ENCODE measurements at places on chromosomes 3 and 15. TPM values are rescaled to one million over a fixed set of nuclear protein-coding genes. Genes with fewer than 3 reads are reported as not detected.

DNA sequence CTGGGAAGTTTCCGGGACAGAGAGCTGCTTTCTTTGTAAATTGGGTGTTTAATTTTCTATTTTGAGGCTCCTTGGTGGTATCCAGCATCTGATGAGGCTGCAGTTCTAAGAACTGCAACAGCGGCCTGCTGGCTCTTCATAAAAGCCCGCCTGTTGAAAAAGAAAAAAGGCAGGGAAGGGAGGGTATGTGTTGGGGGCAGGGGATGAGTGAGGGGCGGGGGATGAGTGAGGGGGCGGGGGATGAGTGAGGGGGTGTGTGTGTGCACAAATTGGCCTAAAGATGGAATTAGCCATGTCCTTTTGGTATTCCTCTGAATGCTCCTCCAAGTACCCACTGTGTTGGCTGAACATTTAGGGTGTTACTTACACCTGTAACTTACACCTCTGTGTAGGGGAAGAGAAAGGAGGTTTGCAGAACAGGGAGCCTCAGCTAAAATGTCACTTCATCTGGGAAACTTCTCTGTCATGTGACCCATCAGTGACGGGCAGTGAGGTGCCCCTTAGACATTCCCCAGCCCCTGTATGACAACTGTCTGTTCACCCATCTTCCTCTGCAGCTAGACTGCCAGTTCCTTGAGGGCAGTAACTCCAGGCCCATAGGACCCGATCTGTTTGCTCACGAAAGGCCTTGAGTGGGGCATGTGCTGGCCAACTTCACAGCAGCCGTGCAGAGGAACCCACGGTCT, 57.6 kb downstream of the LRIG1 start:
- DNase-seq, result no peak

DNA sequence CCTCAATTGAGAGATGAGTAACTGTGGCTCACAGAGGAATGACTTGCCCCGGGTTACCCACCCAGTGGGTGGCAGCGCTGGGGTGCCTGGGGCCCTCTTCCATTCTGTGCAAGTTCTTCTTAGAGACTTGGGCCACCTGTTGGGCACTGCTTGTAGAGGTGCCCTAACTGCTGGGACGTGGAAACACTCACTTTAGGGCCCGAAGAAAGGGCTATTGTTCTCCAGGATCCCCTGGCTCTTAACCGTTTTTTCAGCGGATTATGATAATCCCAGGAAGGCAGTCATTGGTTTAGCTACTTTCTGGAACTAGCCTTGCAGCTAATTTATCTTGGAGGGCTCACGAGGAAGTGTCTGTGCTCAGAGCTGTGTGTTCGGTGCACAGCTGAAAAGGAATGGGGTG, 66.0 kb upstream of the GCNT3 start:
- no peak for DNase-seq

DNA sequence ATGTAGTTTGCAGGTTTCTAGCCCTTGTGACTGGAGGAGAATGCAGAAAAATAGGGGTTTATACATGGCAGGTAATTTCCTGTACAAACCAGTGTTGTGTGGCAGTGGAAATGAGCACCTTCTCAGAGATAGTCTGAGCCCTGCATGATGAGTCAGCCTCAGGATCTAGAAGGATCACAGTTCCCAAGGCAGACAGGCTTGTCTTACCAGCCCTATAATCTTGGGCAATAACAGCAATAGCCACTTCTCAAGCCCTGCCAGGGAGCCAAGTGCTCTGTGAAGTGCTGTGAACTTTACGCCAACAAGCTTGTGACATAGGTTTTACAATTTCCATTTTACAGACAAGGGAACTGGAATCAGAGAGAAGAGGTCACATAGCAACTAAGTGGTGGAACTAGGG, 89.4 kb downstream of the CD47 start:
- no peak for DNase-seq

DNA sequence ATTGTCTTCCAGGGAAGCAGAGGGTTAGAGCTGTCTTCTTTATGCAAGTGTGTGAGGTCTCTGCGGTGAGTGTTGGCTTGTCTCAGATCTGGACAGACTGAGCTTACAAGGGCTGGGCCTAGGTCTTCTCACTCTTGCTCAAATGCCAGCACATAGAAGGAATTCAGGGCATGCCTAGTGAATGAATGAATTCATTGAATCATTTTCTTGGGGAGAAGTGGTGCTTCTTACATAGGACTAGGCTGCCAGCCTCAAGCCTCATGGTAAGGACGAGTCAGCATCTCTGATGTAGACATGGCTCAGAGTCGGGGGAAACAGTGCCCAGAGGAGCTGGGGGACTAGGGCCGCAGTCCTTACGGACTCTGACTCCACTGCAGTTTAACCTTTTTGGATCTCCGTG, 17.2 kb downstream of the MKRN2 start:
- no peak for DNase-seq

The MUC13 gene
- total RNA-seq, result 0.24 TPM

The CGNL1 gene
- 29.2 TPM for total RNA-seq

The NRG4 gene
- 10.8 TPM for total RNA-seq

The SNX22 gene
- 2.0 TPM for total RNA-seq

DNA sequence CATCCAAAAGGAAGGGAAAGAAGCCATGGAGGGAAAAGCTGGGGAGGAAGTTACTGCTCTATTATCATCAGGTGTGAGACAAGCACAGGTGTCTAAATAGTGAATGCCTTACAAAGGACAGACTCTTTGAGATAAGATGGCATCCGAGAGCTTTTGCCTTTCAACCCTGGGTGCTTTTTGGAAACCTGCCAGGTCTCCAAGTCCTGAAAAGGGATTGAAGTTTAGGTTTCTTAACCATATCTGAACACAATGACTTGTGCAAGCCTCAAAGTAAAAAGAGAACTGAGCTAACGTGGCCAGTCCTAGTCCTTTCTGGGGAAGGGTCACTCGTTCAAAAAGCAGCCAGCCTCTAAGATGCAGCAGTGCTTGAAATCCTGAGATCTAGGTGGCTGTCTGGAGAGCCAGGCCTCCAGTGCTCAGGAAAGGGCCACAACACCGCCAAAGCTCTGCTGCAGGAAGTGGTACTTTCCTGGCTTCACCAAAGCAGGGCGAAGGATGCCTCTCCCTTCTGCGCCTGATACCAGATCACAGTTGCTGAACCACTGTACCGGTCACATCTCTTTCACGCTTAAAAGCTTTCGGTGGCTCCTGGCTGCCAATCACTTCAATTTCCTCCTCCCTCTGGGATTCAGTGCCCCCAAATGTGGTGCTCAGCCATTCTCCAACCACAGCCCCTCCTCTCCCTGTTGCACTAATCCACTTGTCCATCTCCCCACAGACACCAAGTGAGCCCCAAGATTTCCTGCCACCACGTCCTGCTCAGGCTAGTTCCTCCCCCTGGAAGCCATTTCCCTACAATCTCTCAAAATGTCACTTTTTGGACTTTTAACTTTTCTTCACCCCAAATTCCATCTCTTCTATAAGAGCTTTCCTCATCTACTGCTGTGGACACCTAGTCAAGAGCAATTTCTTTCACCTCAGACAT, 104.1 kb upstream of the LPP start:
- DNase-seq, result no peak

- DNase-seq, result no peak
These were observed 31.9 kb upstream of the MCF2L2 start for GRCh38 chr3:183460081-183461055.

DNA sequence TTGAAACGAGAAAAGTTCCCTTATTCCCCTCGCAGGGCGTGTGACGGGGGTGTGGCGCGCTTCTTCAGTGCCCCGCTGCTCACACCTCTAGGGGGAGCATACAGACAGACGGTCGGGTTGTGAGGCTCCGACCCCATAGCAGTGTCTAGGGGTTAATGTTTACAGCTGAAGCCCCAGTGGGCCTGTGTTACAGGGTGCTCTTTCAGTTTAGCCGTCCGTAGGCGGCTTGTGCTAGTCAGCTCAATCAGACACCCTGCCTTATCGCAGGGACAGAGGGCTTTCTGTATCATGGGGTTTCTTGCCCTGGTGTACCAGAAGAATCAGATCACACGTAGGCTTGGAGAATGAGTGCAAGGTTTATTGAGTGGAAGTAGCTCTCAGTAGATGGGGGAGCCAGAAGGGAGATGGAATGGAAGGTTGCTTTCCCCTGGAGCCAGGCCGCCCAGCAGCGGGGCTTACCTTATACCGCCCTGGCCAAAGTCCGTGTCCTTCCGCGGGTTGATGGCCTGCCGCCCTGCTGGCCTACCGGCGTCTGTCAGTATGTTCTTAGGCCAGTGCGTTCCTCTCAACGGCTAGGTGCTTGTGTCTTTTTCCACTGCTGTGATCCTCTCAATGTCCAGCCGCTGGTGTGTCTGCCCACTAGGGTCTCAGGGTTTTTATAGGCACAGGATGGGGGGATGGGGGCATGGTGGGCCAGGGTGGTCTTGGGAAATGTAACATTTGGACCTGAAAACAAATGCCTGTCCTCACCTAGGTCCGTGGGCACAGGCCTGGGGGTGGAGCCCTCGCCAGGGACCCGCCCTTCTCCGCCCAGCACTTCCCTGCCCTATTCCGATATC, 32.2 kb upstream of the ACP3 start:
- DNase-seq, result peak; percentile 56

The P2RY12 gene
- total RNA-seq, result not detected

The IL17RB gene
- total RNA-seq, result 9.5 TPM

DNA sequence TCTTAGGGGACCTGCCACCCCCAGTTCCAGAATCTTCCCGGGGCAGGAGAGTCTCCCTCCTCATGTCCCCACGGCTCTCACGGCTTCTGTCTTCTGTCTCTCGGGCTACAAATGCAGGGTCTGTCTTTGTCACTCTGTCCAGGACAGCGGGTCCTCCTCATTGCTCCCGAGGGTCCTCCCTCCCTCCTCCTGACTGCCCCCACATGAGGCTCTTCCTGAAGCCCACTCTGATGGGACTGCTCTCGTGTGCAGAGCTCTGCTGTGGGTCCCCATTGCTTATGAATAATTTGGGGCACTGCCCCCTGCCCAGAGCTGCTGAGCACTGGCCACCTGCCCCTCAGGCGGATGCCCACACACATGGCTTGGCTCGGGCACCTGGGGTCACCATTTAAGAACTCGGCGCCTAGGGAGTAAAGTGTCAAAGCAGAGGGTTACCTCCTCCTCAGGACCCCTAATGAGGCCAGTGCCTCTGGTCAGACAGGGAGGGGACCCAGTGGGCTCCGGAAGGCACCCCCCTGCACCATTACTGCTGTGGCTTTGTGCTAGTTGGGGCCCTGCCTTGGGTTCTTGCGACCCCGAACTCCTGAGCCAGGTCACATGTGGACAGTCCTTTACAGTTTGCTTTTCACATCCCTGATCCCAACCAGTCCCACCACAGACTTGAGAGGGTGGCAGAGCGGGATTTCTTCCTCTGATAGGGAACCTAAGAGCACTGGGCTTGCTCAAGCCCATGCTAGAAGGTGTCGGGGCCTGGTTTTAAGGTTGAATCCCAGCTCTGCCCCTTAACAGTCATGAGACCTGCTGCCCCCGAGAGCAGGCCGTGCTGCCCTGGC, 22.1 kb downstream of the HDAC11 start:
- no peak for DNase-seq

GRCh38 chr3:149395107-149396089, 17.9 kb upstream of the TM4SF1 start:
- no peak for DNase-seq

The NR1I2 gene
- 0.74 TPM for total RNA-seq

- DNase-seq, result no peak
These were observed 120.3 kb downstream of the CLSTN2 start for GRCh38 chr3:140055092-140055791.

The THRB gene
- total RNA-seq, result 1.4 TPM

The NEDD4 gene
- 8.3 TPM for total RNA-seq

- DNase-seq, result no peak
These were observed 33.9 kb downstream of the PFN2 start for GRCh38 chr3:149936812-149937230.

DNA sequence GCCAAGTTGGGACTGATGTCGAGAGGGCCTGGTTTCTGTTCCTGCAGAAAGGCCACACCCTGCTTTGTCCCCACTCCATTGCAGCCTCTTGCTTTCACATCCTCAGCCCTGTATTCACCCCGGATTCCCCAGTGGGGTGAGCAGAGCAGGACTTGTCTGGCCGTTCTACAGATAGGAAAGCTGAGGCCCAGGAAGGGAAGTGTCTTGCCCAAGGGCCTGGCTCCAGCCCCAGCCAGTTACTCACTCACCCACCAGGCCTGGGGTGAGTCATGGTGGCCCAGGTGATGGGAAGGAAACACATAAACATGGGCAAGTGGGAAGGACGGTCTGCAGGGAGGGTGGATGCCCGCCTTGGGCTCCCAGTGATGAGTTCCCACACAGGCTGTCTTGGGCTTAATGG, 6.1 kb upstream of the DUSP7 start:
- DNase-seq, result no peak

- DNase-seq, result no peak
These were observed 61.6 kb downstream of the TMEM39A start for GRCh38 chr3:119401503-119402440.

GRCh38 chr15:81108427-81108826, 25.6 kb upstream of the CFAP161 start:
- no peak for DNase-seq

DNA sequence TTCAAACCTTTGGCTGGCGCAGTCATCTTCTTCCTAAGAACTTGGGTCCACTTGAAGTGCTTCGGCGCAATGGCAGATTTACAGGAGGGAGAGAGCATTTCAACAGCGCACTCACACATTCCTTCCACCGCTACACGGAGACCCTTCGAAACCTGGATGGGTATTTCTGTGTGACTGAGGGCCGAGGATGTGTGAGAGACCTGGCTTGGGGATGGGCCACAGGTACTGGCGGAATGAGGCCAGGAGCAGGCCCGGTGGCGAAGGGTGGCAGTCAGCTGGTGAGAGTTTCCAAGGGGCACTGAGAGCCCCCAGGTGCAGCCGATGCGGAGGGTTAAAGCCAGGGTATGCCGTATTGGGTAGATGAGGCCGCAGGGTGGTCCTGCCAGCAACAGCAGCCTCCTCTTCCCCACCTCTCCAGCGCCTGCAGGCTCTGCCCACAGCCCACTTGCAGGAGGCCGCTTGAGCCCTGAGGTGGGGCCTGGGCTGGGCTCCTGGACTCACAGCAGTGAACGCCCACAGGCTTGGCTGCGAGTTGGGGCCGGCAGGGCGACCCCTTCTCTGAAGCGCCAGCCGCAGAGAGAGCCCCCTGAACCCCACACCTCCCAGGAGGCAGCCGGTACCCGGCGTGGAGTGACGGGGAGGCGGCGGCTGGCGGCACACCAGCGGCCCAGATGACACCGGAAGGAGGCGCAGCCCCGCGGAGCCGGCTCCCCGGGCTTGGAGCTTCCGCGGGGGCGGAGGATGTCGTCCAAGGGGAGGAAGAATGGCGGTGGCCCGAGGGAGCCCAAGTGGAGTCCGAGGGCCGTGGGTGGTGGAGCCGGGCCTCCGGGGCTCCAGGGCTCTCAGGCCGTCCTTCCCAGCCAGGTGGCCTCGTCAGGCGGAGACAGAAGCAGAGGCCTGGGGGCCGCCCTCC, 166.5 kb downstream of the NSMCE3 start:
- DNase-seq, result peak; percentile 71

GRCh38 chr3:146780251-146780650, 175.1 kb upstream of the PLSCR5 start:
- no peak for DNase-seq

The FBXL22 gene
- 14.3 TPM for total RNA-seq

GRCh38 chr3:114057011-114057347, 442 bp downstream of the QTRT2 start:
- no peak for DNase-seq

GRCh38 chr3:17035033-17035432, 150.3 kb downstream of the PLCL2 start:
- no peak for DNase-seq

GRCh38 chr3:43790060-43790459, 99.3 kb downstream of the ABHD5 start:
- no peak for DNase-seq

All from testis (tissue), 5 donors.